ENCODE measurements at places on chromosomes 6 and 20.

DNA sequence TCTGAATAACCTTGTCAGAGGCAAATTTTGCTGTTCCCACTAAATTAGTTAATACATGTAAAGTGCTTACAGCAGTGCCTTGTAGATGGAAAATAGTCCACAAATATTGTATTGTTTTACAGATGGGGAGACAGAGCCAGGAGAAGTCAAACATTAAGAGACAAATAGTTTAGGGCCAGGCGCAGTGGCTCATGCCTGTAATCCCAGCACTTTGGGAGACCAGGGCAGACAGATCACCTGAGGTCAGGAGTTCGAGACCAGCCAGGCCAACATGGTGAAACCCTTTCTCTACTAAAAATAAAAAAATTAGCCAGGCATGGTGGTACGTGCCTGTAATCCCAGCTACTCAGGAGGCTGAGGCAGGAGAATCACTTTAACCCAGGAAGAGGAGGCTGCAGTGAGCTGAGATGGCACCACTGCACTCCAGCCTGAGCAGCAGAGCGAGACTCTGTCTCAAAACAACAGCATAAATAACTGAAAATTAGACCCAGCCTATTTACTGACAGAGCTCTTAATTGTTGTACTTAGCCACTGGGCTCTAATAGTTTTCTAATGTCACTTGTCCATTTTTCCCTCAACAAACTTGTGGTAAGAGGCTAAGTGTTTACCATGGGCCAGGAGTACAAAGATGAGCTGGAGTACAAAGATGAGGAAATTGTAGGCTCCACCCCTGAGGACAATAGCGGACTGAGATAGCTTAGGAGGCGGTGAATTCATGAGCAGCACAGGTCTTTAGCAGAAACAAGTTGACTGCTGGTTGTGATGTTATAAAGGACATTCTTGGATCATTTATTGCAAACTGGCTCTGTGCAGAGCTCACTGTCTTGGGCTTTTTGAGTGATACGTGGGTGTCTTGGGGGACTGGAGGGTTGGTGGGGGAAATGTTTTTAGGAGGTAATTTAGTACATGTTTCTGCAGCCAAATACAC lies 6.4 kb downstream of the ZSWIM3 start:
- no peak for DNase-seq

DNA sequence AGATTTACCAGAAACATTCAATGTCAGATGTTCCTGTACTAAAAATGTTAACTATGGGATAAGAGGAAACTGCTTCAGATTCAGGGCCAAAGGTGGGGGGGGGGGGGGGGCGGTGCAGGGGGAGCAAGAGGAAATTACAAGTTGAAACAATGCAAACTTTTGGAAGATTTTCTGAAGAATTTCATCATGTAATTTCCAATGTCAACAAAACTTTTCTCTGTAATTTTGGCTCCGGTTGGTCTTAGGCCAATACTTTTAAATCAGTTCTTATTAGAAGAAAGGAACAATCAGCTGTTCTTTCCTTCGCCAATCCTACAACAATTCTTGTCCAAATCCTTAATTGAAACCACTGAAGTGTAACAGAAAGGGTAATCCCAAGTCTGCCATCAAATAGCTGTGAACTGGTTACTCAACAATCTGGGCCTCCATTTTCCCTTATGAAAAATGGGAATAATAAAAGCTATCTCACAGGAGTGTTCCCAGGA lies 13.1 kb downstream of the UQCC1 start:
- no peak for DNase-seq

- no peak for DNase-seq
These were observed 226.2 kb downstream of the EYA4 start for GRCh38 chr6:133467231-133467981.

- DNase-seq = no peak
These were observed 223.8 kb downstream of the THBS2 start for GRCh38 chr6:169029861-169030260.

DNA sequence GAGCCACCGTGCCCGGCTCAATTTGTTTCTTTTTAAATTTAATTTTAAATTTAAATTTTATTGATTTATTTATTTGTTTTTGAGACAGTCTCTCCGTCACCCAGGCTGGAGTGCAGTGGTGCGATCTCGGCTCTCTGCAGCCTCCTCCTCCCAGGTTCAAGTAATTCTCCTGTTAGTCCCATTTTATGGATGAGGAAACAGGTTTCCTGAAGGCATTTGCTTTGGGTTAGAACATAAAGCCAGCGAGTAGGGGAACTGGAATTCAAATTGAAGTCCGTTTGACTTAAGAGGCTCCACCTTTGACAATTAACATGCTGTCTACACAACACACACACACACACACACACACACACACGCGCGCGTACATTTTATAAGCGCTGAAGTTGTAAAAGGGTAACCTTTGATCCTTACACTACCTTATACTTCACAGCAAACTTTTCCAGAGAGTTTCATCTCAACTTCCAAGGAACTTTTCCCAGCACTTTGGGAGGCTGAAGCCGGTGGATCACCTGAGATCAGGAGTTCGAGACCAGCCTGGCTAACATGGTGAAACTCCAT lies 232.0 kb downstream of the BCAS1 start:
- DNase-seq = no peak

DNA sequence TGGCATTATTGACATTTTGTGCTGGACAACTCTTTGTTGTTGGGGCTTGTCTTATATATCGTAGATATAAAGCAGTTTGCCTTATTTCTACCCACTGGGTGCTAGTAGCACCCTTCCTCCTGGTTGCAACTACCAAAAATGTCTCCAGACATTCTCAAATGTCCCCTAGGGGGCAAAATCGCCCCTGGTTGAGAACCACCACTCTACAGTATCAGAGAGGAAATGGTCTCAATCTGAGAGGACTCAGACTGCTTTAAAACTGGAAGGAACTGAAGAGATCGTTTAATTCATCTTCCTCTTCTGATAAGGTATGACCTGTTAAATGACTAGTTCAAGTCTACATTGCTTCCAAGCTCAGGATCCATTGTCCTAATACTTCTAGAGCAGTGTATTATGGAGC lies 14.9 kb downstream of the SH3BGRL2 start:
- no peak for DNase-seq

- peak; percentile 95 for DNase-seq
These were observed 12.9 kb upstream of the MROH8 start for GRCh38 chr20:37192137-37192854.

DNA sequence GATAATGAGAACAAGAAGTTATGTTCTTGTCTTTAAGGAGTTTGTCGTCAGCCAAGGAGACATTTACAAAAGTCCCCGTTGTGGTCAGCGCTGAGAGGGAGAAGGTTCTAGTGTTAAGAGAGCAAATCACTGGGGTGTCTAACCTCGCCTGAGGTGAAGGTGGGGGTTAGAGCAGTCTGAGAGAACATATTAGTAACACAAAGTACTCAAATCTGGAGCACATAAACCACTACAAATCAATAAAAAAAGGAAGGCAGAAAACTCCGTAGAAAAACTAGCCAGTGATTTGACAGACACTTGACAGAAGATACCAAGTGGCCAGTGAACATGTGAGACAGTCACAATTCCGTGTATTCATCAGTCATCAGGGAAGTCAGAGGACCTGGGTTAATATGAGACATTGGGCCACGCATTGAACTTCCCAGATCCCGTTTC lies 45.4 kb downstream of the CDS2 start:
- DNase-seq = no peak

GRCh38 chr20:43459022-43459942 lies 1.6 kb downstream of the SRSF6 start:
- DNase-seq = no peak

DNA sequence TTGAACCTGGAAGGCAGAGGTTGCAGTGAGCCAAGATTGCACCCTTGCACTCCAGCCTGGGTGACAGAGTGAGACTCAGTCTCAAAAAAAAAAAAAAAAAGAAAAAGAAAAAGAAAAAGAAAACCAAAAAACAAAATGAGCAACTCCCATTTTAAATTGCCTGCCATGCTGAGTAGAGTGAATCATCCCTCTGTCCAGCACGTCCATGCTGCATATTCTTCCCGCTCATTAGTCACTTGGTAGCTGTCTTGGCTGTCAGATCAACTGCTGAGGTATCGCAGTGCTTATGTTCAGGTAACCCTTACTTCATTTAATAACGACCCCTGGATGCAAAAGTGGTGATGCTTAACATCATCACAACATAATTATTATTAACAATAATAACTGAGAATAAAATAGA lies 72.6 kb upstream of the RNF24 start:
- DNase-seq = no peak

GRCh38 chr20:8967641-8968245 lies 101.1 kb upstream of the PLCB4 start:
- DNase-seq = no peak

- no peak for DNase-seq
These were observed 22.4 kb upstream of the BACH2 start for GRCh38 chr6:90319044-90319443.

DNA sequence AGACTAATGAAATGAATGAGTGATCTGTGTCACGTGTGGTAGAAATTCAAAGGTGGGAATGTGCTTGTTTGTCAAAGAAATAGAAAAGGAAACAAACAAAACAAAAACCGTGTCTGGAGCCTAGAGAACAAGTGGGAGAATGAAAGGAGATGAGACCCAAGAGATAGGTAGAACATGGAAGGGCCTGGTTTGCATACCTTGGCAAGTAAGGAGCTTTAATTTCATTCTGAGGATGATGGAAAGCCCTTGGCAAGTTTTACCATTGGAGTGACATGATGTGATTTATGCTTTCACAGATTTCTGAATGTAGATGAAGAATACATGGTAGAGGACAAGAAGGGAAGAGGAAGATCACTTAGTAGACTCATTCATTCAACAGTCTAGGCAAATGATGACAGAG lies 26.8 kb upstream of the PRDM1 start:
- no peak for DNase-seq

DNA sequence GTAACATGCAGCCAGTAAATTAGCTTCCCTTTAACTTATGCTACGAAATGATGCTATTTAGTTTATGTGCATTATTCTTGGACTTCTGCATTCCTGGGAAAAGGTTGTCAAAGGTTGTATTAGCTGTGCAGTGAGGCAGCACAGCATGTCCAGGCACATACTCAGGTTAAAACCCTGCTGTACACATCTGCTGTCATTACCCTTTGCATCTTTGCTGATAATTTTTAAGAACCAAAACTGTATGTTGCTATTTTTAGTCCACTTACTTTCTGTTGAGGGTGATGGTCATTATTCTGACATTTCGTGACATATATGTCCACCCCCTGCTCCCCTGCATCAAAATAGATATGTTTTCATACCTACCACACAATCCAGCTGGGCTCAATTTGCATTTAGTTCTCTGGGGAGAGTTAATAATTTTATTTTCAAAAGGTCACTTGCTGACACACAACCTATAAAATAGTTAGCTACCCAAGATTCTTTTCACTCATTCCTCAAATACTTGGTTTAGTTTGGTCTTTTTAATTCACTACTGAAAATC lies 142.5 kb upstream of the SPACA1 start:
- no peak for DNase-seq

GRCh38 chr20:17357238-17357637 lies 130.4 kb downstream of the PCSK2 start:
- no peak for DNase-seq

GRCh38 chr6:19535351-19535750 lies 301.8 kb upstream of the ID4 start:
- DNase-seq = no peak

- no peak for DNase-seq
These were observed 114.5 kb downstream of the TCP11 start for GRCh38 chr6:35026434-35027222.
